ENCODE measurements at places on chromosomes 5 and 9.

DNA sequence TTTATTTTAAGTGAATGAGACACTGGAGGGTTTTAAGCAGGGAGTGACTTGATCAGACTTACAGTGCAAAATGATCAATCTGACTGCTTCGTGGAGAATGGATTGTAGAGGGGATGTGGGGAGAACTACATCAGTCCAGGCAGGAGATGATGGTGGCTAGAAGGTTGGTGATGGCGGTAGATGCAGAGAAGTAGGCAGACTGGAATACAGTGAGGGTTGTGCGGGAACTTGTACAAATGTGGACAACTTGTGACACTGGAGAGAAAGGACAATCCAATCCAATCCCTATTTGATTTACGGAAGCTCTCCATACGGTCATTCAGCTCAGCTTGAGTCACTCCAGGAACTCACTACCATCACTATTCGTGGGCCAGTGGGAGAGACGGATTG, 593 bp downstream of the TIGD6 start:
- no peak for DNase-seq

DNA sequence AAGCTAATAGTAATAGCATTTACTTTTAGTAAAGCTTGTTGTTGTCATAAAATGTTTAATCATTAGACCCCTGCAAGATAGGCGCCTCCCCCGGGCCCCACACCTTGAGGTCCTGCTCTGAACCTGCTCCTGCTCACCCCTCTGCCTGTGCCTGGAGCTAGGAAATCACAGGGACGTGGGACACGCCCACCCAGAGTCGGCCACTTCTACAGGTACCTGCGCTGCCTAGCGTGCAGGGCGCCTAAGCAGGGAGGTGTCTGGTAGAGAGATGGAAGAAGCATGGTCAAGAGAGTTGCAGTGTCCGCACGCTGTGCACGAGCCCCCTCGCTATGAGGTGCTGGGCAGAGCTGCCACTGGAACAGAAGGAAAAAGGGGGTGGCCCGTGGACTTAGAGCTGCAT, 52.6 kb downstream of the HINT1 start:
- no peak for DNase-seq

DNA sequence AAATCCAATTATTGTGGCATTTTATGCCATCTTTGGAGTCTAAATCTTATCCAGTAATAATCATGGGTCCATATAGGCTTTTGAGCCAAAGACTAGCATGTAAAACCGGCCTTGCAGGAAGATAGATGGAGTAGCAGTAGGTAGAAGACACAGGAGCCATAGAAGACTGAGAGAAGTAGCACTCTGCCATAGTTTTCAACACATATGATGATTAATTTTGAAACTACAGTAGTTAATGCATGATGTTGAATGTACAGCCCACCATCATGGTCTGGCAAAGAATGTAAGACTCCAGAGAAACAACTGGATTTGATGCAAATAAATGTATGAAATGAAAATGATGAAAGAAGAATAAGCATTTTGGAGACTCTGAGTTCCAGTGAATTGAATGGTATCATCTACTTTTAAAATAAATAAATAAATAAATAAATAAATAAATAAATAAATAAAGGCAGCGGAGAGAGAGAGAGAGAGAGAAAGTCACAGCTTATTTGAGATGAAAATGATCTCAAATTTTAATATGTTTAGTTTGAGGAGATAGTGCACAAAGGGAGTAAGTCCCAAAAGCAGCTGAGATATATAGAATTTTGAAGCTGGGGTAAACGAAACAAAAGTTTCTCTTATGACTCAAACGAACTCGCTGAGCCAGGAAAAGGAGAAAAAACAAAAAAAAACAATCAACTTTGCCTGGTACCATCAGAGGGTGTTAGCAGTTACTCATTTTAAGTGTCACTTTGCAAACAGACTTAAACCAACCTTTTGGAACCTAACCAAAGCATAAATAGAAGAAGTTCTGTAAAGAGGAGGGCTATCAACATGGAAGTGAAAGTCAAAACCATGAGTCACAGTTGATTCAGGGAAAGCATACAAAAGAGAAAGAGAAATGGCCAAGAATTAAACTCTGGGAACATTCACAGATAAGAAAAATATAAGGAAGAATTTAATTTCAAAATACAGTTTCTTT, 388.7 kb downstream of the CETN3 start:
- no peak for DNase-seq

- no peak for DNase-seq
Observed at GRCh38 chr5:125719681-125720347, 703.4 kb upstream of the GRAMD2B start.

GRCh38 chr5:173530547-173530946, 85.9 kb downstream of the BOD1 start:
- DNase-seq = no peak

- DNase-seq = no peak
Observed at GRCh38 chr5:123605822-123606221, 93.8 kb downstream of the CSNK1G3 start.

DNA sequence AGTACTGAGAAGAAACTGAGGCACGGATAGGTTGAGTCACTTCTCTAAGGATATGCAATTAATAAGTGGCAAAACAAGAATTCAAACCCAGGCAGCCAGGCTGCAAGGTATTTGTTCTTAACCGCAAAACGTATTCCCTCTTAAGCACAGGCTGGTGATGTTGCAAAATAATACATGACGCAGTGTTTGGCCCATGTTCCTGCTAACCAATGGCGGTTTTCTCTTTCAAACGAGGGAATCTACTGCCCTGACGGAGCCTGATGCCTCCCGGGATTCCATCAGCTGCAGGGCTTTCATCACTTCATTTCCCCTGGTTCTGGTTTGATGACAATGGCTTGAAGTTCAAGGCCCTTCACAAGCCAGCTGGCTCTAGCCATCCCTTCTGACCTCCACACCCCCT, 154.8 kb downstream of the SLIT3 start:
- no peak for DNase-seq

GRCh38 chr9:131840751-131841702, 101.2 kb upstream of the RAPGEF1 start:
- no peak for DNase-seq

DNA sequence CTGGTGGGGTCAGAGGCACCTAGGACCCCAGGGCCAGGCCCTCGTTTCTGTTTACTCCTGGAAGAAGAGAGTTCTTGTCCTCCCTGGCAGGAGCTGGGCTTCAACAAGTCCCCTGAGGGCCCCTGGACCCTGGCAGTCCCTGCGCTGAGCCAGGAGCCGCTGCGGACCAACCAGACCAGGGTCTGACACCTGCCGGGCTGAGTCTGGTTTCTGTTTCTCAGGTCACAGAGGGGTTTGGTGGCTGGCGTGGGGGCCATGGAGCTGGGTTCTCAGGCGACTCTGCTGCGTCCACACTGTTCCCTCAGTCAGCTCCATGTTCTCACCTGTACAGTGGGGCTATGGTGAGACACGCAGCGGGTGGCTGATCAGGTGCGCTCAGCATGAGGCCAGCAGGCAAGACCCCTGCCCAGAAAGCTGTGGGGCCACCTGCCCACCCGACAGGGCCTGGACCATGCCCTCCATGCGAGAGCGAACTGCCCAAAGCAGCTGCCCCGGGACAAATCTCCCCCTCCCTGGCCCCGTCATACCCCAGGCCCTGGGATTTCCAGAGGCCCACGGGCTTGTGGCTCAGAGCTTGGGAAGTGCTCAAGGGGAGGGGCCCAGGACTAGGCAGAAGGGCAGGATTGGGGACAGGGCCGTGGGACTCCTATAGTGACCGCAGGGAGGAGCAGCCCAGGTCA, 17.9 kb upstream of the NOTCH1 start:
- DNase-seq = no peak

DNA sequence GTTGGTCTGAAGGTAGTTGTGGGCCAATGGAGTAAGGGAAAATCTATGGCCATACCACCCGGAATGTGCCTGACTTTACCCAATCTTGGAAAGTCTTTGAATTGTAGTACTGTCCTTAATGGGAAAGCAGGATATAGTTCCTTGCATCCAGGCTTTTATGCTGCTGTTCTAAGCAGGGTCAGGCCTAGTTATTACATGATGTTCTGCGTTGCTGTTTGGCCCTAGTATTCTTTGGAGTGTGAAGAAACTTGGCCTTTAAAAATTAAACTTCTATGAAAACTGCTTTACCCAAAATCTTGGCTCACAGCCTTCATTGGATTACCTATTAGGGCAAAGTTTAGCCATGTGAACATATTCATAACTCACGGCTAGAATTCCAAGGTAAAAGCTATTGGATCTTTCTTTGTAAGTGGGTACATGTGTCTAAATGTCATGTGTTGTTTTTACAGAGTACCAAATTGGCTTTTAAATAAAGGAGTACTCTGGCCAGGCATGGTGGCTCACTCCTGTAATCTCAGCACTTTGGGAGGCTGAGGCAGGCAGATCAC, 211.1 kb downstream of the DTWD2 start:
- no peak for DNase-seq

DNA sequence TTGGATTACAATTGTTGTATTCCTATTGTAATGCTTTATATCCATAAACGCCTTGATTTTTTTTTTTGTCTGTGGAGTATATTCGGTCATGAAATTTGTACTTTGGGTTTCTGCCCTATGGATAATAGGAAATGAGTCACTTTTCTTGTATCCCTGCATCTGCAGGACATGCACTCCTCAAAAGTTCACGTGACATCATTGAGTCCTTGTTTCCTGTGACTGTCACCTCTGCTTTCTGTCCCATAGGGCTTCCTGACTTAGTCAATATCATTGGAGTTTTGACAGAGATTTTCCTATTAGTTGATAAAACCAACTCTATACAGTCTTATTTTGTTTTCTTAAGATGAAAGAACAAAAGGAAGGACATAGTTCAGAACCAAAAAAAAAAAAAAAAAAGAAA, 356.3 kb downstream of the MAT2B start:
- no peak for DNase-seq

GRCh38 chr9:118459913-118460312, 755.7 kb downstream of the TLR4 start:
- no peak for DNase-seq

DNA sequence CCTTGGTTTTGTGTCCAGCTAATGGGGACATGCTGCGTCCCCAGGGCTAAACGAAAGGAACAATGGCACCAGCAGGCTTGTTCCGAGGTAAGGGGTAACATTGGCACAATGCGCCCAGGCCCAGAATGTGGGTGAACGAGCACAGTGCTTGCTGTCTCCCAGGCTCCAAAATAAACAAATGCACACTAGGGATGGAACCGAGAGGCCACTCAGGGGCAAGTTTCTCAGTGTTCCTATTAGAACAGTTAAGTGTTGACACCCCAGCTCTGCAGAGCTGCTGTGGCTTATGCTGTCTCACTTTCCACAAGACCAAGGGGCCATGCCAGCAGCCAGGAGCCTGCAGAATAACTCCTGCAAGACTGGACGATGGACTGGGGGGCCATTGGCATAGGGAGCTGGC, 492.4 kb downstream of the GADD45G start:
- no peak for DNase-seq

- no peak for DNase-seq
Observed at GRCh38 chr5:65828022-65828896, 98.1 kb upstream of the ERBIN start.

DNA sequence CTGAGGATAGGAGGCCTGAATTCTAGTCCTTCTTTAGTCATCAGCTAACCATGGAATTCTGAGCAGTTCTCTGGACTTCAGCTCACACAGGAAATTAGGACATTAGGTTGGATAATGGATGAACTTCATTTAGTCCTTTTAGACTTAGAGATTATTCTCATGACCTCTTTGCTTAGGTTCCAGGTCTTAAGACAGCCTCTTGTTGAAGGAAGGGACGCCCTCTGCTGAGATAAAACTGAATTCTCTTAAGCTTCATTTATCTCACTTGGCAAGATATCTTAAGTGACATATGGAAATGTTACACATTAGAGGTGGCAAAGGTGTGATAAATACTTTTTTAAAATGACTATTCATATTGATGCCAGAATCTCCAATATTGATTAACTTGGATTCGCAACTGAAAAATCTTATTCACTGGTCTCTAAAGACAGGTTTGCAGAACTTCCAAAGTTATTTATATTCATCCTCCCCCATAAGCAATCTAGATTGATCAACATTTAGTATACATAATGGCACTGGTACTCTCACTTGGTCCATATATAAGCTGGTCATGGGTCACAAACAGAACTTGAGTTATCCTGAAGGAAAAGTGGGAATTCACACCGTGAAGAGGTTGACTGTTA, 16.9 kb upstream of the ZNF366 start:
- DNase-seq = no peak

DNA sequence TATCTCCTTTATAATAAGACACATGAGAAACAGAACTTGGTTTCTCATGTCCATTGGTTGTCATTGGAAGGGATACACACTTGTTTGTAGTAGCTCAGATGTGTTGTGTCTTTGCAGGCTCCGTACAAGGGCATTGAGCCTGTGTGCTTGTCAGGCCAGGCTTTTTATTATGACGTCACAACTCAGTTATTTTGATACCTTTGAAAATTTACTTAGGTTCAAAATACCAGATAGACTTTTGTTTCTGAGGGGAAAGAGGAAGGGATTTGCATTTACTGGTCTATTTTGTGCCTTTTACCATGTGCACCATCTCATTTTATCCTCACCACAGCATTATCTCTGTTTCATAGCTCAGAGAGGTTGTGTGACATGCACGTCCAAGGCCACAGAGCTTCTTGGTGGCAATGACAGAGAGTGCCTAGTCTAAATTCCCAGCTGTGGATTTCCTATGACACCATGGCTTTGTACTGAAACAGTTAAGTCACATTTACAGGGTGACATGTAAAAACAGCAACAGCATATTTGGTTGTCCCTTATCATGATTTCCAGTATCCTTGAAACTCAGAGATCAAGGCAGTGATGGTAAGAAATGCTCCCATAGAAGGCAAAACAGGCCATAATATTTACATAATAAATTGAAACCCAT, 268.7 kb downstream of the AOPEP start:
- no peak for DNase-seq

DNA sequence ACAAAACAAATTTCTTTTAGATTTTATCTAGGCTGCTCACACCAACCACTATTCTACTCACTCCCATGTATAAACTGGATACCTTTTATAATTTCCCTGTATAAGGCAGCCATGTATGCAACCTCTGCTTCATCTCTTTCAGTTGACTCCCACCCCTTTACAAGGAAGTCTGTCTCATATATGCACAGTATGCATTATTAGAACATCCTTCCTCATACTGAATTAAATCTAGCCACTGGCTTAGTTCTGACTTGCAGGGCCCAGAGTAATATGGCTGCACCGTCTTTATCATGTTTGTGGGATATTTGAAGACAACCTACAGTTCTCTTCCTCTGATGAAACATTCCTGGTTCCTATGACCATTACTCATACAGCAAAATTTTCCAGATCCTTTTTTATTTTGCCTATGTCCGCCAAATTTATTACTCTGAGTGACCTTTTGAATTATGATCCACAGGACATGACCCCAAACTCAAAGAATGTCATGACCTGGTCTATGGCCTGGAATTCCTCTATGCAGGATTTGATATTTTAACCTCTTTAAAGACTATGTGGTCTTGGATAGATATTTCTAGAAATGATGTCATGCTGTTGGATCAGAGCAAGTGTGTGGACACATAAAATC, 76.6 kb upstream of the ITGA1 start:
- DNase-seq = no peak

GRCh38 chr5:98880151-98880550, 48.7 kb downstream of the CHD1 start:
- no peak for DNase-seq

- no peak for DNase-seq
Observed at GRCh38 chr5:142491270-142491669, 166.4 kb upstream of the SPRY4 start.

- DNase-seq = no peak
Observed at GRCh38 chr5:1347571-1347970, 2.7 kb upstream of the CLPTM1L start.

- DNase-seq = no peak
Observed at GRCh38 chr9:72300873-72301272, 64.1 kb downstream of the ZFAND5 start.

GRCh38 chr9:98227883-98228282, 27.6 kb downstream of the TBC1D2 start:
- no peak for DNase-seq
